Caco-2 (cell line): ENCODE measurements at places on chromosomes 3 and 15. TPM values are rescaled to one million over a fixed set of nuclear protein-coding genes. Genes with fewer than 3 reads are reported as not detected.

The MCF2L2 gene
- 3.9 and 4.6 TPM in 2 replicates for total RNA-seq

The TMIE gene
- not detected in 2 replicates for total RNA-seq

The PTX3 gene
- total RNA-seq = 0.16 TPM in 1 of 2 replicates, not detected in the other

The TGM5 gene
- total RNA-seq = not detected in 2 replicates

The PLA1A gene
- 0.46 and 0.75 TPM in 2 replicates for total RNA-seq

The P2RY1 gene
- total RNA-seq = 6.0 and 8.5 TPM in 2 replicates

DNA sequence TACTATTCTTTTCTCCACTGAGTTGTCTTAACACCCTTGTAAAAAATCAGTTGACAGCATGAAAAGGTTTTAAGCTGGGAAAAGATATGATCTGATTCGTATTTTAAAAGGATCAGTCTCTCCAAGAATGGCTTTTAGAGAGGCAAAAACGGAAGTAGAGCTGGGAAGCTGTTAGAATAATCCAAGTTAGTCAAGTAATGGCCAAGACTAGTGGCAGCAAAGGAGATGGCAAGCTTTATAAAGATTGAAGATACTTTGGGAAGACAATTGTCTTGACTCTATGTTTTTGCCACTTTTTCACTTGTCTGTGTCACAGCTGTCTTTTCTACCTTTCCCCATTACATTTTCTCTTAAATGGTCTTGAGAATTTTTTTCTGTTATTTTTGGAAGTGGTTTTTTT, 243.5 kb upstream of the MANF start:
- no peaks in the 10 kb centered on the region for H3K4me1 ChIP-seq
- H3K27me3 ChIP-seq = no peaks in the 10 kb centered on the region
- no peaks in the 10 kb centered on the region for H3K36me3 ChIP-seq

GRCh38 chr3:190003681-190004123, 117.0 kb downstream of the P3H2 start:
- no peak for DNase-seq
- no peaks in the 10 kb centered on the region for H3K4me1 ChIP-seq
- no peaks in the 10 kb centered on the region for H3K27me3 ChIP-seq
- no peaks in the 10 kb centered on the region for H3K36me3 ChIP-seq
- no peak overlapping the region for H3K4me3 ChIP-seq

GRCh38 chr3:153399636-153400035, 237.6 kb downstream of the RAP2B start:
- H3K4me1 ChIP-seq = no peaks in the 10 kb centered on the region
- H3K4me3 ChIP-seq = no peak overlapping the region
- no peak overlapping the region for H3K27ac ChIP-seq
- DNase-seq = no peak
- no peaks in the 10 kb centered on the region for H3K36me3 ChIP-seq
- no peaks in the 10 kb centered on the region for H3K27me3 ChIP-seq

- no peaks in the 10 kb centered on the region; the same call in 1 of the 2 replicates for H3K27me3 ChIP-seq
- DNase-seq = peak; percentile 83
- H3K36me3 ChIP-seq = no peaks in the 10 kb centered on the region
- H3K27ac ChIP-seq = peak overlapping the region; percentile 77
These were observed 19.7 kb upstream of the SATB1 start for GRCh38 chr3:18444595-18445400.

DNA sequence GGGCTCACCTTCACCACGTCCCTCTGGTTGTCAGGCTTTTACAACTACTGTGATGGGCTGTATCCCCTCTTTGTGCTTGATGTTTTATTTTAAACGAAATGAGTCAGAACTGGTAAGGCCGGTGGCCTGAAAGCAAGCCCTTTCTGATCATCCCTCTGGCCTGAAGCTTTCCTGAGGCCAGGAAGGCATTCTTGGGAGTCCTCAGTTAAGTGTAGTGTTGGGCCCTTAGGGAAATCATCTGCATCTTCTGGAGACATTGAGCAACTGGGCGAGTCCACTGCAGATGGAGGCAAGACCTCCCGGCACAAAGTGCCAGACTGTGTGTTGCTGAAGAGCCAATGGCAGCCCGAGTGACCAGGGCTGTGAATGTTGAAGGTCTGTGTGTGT, 33.0 kb upstream of the AMOTL2 start:
- H3K27ac ChIP-seq = no peak overlapping the region
- H3K36me3 ChIP-seq = no peaks in the 10 kb centered on the region
- no peak overlapping the region for H3K4me3 ChIP-seq
- no peaks in the 10 kb centered on the region for H3K4me1 ChIP-seq

- no peaks in the 10 kb centered on the region; the same call in 1 of the 2 replicates for H3K36me3 ChIP-seq
- no peaks in the 10 kb centered on the region for H3K27me3 ChIP-seq
- H3K4me1 ChIP-seq = no peaks in the 10 kb centered on the region
- DNase-seq = no peak
- no peak overlapping the region for H3K27ac ChIP-seq
These were observed 41.6 kb downstream of the WDR76 start for GRCh38 chr15:43868406-43868805.

- H3K36me3 ChIP-seq = no peaks in the 10 kb centered on the region
- H3K4me1 ChIP-seq = no peaks in the 10 kb centered on the region
- DNase-seq = no peak
- H3K4me3 ChIP-seq = no peak overlapping the region
These were observed 411.7 kb downstream of the NAALADL2 start for GRCh38 chr3:175270866-175271265.

GRCh38 chr3:195160908-195161434, 110.0 kb downstream of the XXYLT1 start:
- no peak overlapping the region for H3K4me3 ChIP-seq
- DNase-seq = no peak
- peaks cover 40% of the 10 kb centered on the region for H3K4me1 ChIP-seq
- H3K36me3 ChIP-seq = no peaks in the 10 kb centered on the region

DNA sequence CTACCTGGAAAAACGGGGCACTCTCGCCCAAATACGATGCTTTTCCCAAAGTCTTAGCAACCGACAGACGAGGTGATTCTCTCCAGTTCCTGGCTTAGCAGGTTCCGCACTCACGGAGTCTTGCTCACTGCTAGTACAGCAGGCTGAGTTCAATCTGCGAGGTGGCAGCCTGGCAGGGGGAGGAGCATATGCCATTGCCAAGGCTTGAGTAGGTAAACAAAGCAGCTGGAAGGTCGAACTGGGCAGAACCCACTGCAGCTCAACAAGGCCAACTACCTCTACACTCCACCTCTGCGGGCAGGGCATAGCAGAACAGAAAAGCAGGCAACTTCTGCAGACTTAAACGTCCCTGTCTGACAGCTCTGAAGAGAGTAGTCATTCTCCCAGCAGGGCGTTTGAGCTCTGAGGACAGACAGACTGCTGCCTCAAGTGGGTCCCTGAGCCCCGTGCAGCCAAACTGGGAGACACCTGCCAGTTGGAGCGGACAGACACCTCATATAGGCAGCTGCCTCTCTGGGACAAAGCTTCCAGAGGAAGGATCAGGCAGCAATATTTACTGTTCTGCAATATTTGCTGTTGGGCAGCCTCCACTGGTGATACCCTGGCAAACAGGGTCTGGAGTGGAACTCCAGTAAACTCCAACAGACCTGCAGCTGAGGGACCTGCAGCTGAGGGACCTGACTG, 73.4 kb upstream of the CADM2 start:
- no peak for DNase-seq
- H3K27me3 ChIP-seq = no peaks in the 10 kb centered on the region
- no peak overlapping the region for H3K27ac ChIP-seq
- no peak overlapping the region for H3K4me3 ChIP-seq

GRCh38 chr15:98330258-98330657, 318.1 kb upstream of the IGF1R start:
- H3K27me3 ChIP-seq = no peaks in the 10 kb centered on the region
- no peaks in the 10 kb centered on the region for H3K4me1 ChIP-seq
- no peaks in the 10 kb centered on the region for H3K36me3 ChIP-seq
- no peak overlapping the region for H3K4me3 ChIP-seq
- H3K27ac ChIP-seq = no peak overlapping the region

DNA sequence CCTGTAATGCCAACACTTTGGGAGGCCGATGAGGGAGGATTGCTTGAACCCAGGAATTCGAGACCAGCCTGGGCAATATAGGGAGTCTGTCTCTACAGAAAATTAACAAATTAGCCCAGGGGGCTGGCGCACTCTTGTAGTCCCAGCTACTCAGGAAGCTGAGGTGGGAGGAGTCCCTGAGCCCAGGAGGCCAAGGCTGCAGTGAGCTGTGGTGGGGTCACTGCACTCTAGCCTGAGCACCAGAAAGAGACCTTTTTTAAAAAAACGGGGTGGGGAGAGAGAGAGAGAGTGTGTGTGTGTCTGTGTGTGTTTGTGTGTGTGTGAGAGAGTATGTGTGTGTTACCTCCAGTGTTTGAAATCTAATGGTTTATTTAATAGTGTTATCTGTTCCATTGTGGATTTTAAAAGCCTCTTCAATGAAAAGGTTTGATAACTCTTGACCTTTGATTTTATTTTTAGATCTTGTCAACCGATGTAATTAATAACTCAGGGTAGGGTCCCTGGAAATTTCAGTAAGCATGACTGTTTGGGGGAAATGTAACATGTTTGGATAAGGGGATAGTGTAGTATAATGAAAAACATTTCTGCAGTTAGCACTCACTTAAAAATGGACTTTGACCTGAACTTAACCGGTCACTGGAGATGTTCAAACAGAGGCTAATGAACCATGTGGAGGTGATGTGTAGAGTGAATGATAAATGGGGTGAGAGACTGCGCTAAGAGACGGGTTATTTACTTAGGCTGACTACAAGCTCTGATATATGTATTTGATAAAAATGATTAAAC, 29.7 kb downstream of the LRCH3 start:
- H3K4me1 ChIP-seq = peaks cover 26% of the 10 kb centered on the region
- DNase-seq = peak; percentile 57
- no peaks in the 10 kb centered on the region for H3K36me3 ChIP-seq
- H3K4me3 ChIP-seq = no peak overlapping the region
- H3K27ac ChIP-seq = peak overlapping the region; percentile 70

GRCh38 chr3:99439892-99440291, 198.5 kb upstream of the COL8A1 start:
- H3K27me3 ChIP-seq = no peaks in the 10 kb centered on the region
- no peak overlapping the region for H3K4me3 ChIP-seq
- no peak for DNase-seq
- H3K36me3 ChIP-seq = no peaks in the 10 kb centered on the region
- H3K27ac ChIP-seq = no peak overlapping the region
- no peaks in the 10 kb centered on the region for H3K4me1 ChIP-seq

GRCh38 chr3:152120601-152121269, 148.0 kb upstream of the MBNL1 start:
- H3K4me3 ChIP-seq = no peak overlapping the region
- no peaks in the 10 kb centered on the region for H3K36me3 ChIP-seq
- no peaks in the 10 kb centered on the region for H3K27me3 ChIP-seq
- H3K27ac ChIP-seq = no peak overlapping the region
- H3K4me1 ChIP-seq = 0 out of 2 replicates have a peak, but pooled peaks cover 7% of the 10 kb centered on the region

GRCh38 chr15:69587723-69588426, 135.3 kb downstream of the RPLP1 start:
- no peak for DNase-seq
- no peaks in the 10 kb centered on the region for H3K36me3 ChIP-seq
- H3K27ac ChIP-seq = no peak overlapping the region
- peaks cover 17% of the 10 kb centered on the region for H3K4me1 ChIP-seq
- no peak overlapping the region for H3K4me3 ChIP-seq

- no peaks in the 10 kb centered on the region for H3K36me3 ChIP-seq
- H3K4me1 ChIP-seq = peaks cover 9% of the 10 kb centered on the region
These were observed 81.5 kb downstream of the DHX36 start for GRCh38 chr3:154242766-154243165.

GRCh38 chr3:138114988-138115971, at the start of gene DZIP1L:
Gene DZIP1L, minus strand, starts transcription at chr3:138115608. Its CDS starts 11,637 bp downstream, at chr3:138103971.
- no peaks in the 10 kb centered on the region; the same call in 1 of the 2 replicates for H3K27me3 ChIP-seq
- peak; percentile 67 for DNase-seq
- no peaks in the 10 kb centered on the region for H3K36me3 ChIP-seq

DNA sequence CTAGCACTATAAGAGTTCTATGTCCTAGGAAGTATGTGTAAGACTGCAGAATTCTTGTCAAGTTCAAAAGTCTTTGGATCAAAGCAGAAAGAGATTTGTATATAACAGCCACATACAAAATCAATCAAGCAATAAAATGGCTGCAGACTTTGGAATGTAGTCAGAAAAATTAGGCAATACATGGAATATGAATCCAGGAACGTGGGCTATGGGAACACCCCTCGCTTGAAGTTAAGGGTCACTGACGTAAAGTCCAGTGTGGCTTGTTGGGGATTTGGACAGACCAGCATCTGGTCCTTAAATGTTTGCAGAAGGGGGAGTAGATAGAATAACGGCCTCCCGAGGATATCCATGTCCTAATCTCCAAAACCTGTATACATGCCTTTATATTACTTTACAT, 178.6 kb downstream of the ADAMTS9 start:
- no peak overlapping the region for H3K4me3 ChIP-seq
- no peaks in the 10 kb centered on the region for H3K4me1 ChIP-seq
- H3K27me3 ChIP-seq = no peaks in the 10 kb centered on the region
- no peaks in the 10 kb centered on the region for H3K36me3 ChIP-seq
- no peak overlapping the region for H3K27ac ChIP-seq

DNA sequence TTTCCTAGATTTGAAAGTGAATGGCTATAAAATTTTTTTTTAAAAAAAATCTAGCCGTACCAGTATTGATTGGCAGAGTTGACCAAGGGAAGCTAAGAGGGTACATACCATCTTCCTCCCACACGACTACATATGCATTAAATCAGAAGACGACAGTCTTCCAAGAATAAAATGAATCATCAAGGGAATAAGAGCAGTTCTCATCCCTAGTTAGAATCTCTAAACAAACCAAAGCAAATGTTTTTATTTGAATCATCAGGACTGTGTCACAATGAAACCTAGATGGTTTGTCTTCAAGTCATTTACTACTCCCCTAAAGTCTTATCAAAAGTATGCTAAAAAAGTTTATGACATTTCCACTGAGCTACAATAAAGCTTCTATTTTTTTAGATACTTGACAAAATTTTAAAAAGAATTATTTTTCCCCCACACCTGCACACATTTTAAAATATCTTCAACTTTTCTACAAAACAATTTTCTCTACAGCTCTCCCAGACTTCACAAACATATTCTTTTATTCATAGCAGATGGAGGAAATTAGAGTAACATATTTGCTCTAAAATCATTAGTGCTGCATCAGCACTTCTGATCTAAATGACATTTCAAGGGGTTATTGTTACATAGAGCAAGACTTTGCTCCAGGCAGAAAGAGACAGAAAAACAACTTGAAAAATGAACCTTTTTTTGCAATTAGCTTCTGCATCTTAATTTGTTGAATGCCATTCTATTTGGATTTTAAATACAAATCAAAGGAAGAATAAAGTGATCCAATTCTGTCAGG, 547.1 kb downstream of the FHIT start:
- no peak overlapping the region for H3K4me3 ChIP-seq
- no peak for DNase-seq
- H3K27me3 ChIP-seq = no peaks in the 10 kb centered on the region
- no peaks in the 10 kb centered on the region for H3K36me3 ChIP-seq
